ENCODE measurements at places on chromosomes 16 and 17. TPM values are rescaled to one million over a fixed set of nuclear protein-coding genes. Genes with fewer than 3 reads are reported as not detected.

DNA sequence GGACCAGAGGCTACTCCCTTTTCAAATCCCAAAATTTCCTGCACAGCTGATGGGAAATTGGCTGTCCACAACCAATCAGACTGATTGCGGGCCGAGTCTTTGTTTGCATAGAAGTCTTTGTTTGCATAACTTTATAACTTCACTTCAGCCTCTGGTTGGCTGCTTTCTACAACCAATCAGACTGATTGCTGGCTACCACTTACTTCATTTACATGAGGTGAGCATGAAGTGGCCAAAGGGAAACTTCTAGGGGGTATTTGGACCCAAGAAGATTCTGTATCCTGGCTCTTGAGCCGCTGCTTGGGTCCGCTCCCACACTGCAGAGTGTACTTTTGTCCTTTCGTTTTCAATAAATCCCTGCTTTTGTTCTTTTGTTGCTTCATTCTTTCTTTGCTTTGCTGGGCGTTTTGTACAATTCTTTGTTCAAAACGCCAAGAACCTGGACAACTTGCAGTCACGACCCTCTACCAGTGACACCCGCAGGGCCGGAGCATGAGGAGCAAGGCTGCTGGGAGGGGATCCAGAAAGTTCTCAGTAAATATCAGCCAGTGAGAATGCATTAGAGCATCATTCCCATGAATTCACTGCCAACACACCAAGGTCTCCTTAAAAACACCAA, 67.5 kb downstream of the IQCK start:
- H3K27ac ChIP-seq = no peak overlapping the region
- H3K36me3 ChIP-seq = no peaks in the 10 kb centered on the region
- H3K4me1 ChIP-seq = no peaks in the 10 kb centered on the region
- no peak for DNase-seq

DNA sequence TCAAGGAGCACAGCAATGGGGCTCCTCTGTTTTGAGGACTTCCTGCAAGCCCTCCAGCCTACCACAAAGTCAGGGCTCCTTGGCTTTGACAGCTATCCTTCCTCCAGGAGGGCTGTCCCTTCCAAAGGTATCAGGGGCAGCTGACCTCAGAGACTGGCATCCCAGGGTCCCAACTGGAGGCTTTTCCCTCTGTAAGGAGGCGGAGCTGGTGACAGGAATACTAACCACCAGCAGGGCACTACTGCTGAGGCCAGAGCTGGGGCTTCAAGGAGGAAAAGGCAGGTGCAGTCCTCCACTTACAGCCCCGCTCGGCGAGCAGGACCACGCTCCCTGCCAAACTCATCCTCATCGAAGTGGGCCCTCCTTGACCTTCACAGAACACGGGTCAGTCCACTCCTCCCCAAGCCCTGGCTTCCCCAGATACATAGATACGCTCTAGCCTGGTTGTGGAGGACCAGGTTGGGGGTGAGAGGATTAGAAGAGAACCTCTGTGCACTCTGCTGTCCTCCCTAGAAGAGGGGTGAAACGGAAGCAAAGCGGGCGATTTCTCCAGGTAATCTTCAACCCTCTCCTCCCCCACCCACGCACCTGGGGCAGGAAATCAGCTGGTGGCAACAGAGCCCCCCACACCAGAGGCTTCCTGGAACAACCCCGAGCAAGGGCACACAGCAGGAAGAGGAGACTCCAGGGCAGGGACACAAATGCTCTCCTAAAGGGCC, 20.5 kb downstream of the ST3GAL2 start:
- H3K36me3 ChIP-seq = peaks cover 1% of the 10 kb centered on the region
- H3K4me1 ChIP-seq = peaks cover 36% of the 10 kb centered on the region

- H3K27me3 ChIP-seq = no peaks in the 10 kb centered on the region
- no peak for DNase-seq
- H3K36me3 ChIP-seq = peaks cover 4% of the 10 kb centered on the region
- peaks cover 81% of the 10 kb centered on the region for H3K4me1 ChIP-seq
- H3K27ac ChIP-seq = peak overlapping the region; percentile 74
- H3K4me3 ChIP-seq = peak overlapping the region; percentile 79
Observed at GRCh38 chr16:11668623-11669379, 546 bp downstream of the SNN start.

- H3K4me1 ChIP-seq = peaks cover 6% of the 10 kb centered on the region
- no peak overlapping the region for H3K27ac ChIP-seq
- H3K27me3 ChIP-seq = peaks cover 25% of the 10 kb centered on the region
- no peaks in the 10 kb centered on the region for H3K36me3 ChIP-seq
Observed at GRCh38 chr17:50682938-50683337, 24.8 kb downstream of the ANKRD40 start.

SPATA22 gene
- total RNA-seq = 0.89 TPM

MTHFSD gene
- 28.7 TPM for total RNA-seq

ITGAD gene
- not detected for total RNA-seq

CHST5 gene
- 0.06 TPM for total RNA-seq

SLC4A1 gene
- total RNA-seq = not detected
